ENCODE measurements at places on chromosomes 6 and 20.

DNA sequence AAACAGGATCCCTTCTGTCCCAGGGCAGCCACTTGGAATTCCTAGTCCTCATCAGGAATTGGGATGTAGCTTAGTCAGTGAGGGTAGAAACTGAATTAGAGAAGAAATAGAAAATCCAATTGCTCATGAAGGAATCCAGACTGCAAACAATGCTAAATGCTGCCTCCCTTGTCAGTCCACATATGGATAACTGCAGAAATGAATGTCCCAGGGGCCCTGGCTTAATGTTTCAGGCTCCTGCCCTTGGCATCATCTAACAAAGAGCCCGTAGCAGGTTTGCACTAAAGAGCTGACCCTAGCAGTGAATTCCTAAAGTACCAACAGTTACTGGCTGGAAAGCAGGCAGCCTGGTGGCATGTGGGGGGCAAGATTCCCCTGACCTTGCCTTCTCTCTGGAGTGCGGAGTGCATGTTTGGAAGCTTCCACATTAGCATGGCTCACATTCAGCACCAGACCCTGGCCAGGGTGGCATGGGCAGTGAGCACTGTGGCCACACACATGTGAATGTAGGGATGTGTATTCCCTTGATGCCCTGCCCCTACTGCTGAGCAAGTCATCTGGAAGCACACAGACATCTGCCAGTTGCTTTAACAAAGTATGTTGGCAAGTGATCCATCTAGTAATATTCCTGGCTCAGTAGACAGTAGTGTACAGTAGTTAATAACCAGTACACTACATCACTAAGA lies 394.5 kb downstream of the CDC5L start:
- DNase-seq, result no peak

GRCh38 chr6:111549746-111550145 lies 55.9 kb downstream of the TRAF3IP2 start:
- no peak for DNase-seq

GRCh38 chr20:63325554-63326313 lies 32.7 kb downstream of the COL20A1 start:
- no peak for DNase-seq

DNA sequence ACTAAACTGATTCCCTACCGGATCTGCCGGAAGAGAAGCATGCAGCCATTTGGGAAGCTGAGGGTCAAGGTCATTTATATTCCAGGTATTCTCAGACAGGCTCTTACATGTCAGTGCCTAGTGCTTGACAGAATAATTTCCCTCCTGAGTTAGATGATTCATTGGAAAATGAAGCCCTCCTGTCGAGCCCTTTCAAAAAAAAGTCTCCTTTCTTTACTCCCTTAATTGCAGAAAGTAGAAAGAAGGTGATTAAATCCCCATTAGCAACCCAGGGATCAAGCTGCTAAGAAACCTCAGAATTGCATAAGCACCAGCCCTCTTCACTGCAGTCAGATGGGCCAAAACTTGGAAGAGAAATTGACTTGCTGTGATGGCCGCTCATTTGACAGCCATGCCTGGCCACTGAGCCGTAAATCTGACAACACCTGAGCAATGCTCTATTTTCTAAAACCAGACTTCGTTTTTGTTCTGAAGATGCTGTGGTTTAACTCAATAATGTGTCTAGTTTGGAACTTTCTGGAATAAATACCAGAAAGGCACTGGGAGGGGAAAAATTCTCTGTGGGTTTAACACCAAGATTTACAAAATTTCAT lies 61.0 kb upstream of the ARMH2 start:
- no peak for DNase-seq

GRCh38 chr20:38186788-38187221 lies 21.7 kb upstream of the TGM2 start:
- DNase-seq, result no peak

GRCh38 chr20:22575087-22575721 lies 9.2 kb downstream of the FOXA2 start:
- no peak for DNase-seq

GRCh38 chr6:112408522-112408921 lies 61.4 kb downstream of the RFPL4B start:
- no peak for DNase-seq

DNA sequence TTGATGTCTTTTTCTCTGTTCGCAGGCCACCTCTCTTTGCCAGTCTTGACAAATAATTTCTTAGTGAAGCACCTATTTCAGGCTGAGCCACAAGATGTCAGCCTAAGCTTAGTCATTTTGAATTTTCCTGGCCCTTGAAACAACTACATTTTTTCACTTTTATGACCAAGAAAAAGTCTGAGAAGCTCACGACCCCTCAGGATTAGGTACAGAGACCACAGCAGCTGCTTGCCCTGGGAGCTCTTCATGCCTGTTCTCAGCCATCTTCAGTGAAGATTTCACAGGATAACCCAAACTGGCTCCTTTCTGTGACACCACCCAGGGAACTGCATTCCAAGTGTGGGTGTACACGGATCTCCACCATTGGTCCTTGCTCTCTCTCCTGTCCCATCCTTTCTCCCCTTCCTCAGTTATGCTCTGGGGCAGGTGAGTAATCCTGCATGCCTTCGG lies 38.4 kb upstream of the SPTLC3 start:
- DNase-seq, result no peak
